ENCODE measurements at places on chromosomes 1 and 21.

- no peak for DNase-seq
These were observed 363.6 kb upstream of the CAMK1G start for GRCh38 chr1:209219791-209220524.

- no peak for DNase-seq
These were observed 623.0 kb downstream of the KIF26B start for GRCh38 chr1:245777752-245778151.

DNA sequence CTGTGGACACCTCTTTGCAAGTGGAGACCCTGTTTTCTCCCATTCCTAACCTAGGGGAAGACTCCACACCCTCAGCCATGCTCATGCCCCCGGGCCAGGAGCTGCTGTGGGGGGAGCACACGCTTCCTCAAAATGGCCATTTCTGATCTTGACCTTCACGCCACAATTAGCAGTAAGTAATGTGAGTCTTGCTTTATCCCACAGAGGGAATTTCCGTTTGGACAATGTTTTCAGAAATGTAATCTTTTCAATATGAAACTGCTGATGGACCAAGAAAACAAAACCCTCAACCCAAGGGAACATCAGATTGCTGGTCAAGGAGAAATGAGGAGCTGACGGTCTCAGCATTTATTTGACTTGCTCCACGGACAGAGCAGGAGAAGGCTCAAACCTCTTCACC is 8.3 kb upstream of the KCNE1 start:
- DNase-seq: no peak

DNA sequence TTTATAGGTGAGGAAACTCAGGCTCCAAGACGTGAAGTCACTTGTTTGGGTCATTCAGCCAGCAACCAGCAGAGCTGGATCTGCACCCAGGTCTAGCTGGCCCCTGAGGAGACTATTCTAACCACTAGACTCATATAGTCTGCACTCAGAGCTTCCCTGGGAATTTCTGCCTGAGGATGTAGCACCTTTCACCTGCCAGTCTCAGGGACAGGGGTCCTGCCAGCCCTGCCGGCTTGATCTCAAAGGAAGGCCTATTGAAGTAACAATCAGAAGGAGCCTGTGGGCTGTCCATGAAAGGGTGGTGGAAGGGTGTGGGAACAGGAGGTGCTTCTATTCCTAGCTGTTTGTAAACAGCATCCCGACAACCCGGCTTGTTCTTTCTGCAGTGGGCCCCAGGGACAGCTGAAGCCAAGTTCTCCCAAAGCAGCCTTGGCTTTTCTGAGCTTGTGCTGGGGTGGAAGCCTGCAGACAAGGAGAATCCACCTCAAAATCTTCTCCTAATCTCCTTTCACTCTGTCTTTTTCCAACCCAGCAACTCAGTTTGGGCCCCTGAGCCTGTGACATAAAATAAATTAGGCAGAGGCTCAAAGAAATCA is 7.8 kb downstream of the LMOD1 start:
- DNase-seq: no peak

DNA sequence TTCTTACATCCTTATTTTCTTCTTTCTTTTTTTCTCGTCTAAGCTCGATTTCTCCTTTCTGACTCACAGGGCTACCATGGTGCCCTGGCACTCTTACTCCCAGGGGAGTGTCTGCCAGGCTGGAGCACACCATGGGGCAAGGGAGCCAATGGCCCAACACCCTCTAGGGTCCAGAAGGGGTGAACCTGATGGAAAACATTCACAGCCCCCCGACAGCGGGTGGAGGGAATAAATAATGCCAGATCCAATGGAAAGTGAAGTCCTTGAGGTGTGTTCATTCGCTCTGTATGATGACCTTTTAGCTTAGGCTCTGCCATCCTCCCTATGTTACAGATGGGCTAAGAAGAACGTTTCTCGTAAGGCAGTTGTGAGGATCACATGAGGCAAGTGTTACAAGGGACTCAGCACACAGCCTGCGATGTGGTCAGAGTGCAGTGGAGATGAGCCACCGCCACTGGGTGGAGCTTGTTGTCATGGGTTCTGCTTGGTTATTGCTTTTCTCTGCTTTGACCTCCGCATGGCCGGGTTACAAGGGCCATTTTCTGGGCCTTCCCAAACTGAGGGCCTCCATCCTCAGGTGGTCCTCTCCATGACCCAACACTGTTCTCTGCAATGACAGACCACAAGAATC is 3.5 kb upstream of the FCMR start:
- DNase-seq: no peak

- DNase-seq: no peak
These were observed 745 bp downstream of the PARP1 start for GRCh38 chr1:226407199-226407496.

DNA sequence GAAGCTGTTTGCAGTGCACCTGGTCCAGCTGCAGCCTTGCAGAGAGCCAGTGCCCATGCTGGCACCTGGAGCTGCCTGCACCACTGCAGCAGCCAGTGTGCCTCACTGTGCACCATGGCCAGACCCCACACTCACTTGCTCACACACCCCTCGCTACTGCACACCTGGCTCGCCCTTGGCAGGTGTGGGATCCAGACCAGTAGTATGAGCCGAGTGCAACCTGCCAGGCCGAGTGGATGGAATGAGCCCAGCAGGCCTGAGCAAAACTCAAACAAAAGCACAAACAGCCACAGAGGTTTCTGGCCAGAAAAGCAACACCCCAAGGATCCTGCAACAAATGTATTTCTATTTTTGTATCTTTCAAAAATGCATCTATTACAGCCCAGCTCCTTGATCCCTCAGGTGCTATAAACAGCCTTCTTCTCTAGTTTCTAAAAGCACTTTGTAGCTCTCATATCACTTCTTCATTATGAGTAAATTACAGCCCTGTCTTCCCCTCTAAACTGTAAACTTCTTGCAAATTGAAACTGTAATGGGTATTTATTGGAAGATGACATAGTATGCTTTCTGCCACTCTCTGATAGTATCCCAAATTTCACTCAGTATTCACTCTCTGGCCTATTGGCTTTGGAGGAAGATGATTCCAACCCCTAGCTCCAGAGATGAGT is 72.2 kb upstream of the LPGAT1 start:
- DNase-seq: no peak

DNA sequence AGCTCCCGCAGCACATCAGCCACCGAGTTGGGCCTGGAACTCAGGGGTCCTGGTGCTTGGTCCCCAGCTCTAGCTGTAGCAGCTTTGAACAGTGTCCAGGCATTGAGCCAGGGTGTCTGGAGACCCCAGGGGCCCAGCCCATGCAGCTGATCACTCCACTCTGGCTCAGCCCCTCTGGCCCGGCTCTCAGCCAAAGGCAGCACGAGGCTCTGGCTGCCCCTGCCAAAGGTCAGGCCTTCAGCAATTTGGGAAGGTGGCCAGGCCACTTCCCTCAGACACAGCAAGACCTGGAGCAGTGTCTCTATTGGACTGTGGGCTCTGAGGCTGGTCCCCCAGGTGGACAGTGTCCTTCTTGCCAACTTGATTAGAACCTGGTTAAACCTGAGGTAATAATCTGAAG is 34.4 kb upstream of the RNF19B start:
- no peak for DNase-seq
